Activated CD4-positive, alpha-beta T cell treated with anti-CD3 and anti-CD28 coated beads, Interleukin-2, Interleukin-4, amounts not matched to agents 100 ng/mL and 50 ng/mL, durations not matched to agents 16 hours and 8 hours (primary cell): ENCODE measurements at places on chromosomes 11 and 22.

DNA sequence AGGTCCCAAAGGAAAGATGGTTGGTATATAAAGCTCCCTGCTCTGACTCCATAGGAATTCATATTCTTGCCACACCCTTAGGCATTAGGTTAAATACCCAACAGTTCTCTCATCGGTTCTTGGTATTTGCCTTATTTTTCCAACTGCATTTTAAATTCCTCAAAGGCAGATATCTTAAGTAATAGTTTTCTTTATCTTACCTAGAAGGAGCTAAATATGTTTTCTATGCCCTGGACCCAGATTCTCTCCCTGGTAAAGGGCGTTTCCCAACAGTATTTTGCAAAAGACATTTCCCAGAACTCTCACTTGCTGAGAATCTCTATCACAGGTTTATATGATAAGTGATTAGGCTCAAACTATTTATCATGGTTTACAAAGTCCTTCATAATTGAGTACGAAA, 158.6 kb upstream of the BDNF start:
- no peak for DNase-seq

DNA sequence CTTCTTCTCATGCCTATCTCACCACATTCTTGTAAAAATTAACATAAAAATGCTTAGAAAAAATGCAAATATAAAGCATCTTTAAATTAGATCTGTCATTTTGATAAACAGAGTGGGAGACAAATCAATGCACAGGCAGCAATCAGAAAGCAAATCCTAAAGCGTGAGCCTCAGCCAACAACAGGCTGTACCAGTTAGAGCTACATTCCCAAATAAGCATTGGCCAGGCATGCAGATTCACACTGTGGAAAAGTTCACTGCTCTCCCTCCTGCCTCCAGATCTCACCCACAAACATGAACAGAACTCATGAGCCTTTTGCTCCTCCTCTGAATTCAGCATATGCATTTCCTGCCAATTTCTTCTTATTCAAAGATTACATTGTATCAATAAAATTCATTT, 115.2 kb upstream of the FAT3 start:
- no peak for DNase-seq

- peak; percentile 44 for DNase-seq
Measured at GRCh38 chr11:71998649-71999310, at the start of gene IL18BP. Gene IL18BP (plus strand): TSS chr11:71998909. CDS start chr11:71999985, 1,076 bp downstream.

- no peak for DNase-seq
Measured at GRCh38 chr11:117187799-117188481, 9.4 kb downstream of the SIDT2 start.

DNA sequence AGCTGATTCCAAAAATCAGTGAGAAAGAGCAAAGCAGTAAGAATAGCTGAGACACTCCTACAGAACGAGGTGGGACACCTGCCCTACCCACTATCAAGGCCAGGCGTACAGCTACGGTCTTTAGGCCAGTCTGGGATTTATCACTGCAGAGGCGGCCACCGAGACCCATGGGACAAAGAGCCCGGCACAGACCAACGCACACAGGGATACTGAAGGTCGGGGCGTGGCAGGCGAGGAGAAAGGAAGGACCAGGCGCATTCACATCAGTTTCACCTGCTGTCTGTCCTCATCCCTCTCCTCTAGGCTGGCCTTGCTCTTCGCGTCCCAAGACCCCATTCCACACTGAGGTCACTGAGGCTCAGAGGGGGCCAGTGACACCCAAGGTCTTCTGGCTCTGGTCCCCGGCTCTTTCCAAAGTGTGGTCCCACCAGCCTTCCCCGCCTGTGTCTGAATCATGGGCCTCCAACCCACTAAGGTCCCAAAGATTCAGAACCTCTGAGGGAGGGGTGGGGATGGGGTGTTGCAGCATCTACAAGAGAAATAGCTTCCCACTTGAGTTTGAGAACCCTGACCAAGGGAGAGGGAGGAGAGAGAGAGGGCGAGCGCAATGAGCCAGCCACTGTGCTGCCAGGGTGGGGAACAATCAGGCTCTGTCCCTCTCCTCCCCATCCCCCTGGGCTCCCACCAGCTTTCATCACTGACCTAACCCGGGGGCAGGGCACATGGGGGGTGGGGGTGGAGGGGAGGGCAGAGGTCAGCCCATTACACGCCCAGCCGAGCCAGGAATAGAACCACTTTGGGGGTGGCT, 7.2 kb upstream of the PICK1 start:
- DNase-seq = no peak

GRCh38 chr11:43366677-43367076, 8.0 kb downstream of the TTC17 start:
- no peak for DNase-seq

- no peak for DNase-seq
Measured at GRCh38 chr11:57375490-57375889, 5.5 kb downstream of the PRG3 start.

- no peak for DNase-seq
Measured at GRCh38 chr11:70313945-70314344, 43.5 kb downstream of the PPFIA1 start.

GRCh38 chr11:78259777-78260487, 71.2 kb downstream of the USP35 start:
- DNase-seq = no peak
